Fibroblast of lung (primary cell): ENCODE measurements at places on chromosomes 4 and X.

DNA sequence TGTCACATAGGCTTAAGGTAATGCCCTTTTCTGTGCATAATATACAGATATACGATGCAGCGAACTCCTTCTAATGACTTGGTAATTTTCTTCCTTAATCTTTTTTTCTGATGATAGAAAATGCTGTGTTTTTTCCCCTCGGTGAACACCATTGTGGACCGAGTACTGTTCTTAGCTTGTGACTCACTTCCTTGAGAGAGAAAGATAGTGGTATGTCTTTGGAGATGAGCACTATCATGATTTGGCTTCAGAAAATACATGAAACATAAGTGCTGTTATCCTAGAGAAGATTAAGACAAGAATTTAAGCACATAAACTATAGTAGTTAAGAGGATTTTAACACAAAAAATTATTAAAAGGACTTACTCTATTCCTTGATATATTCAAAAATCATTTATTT is 63.9 kb downstream of the RS1 start:
- no peak for DNase-seq

DNA sequence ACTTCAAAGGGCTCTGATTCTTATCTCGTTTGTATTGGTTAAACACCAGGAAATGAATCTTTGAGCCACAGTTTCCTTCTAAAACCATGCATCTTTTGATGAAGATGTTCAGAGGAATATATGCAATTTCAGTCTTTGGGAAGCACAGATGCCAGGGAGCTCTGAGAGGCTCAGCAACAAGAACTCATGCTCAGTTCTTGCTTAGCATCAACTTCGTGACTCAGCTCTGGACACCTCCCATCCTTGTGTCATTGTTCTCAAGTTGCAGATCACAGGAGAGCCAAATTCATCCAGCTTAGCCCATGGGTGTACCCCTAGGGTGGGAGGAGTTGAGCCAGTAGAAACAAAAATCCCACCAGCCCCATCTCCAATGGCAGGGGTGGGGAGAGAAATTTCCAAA is 219.6 kb upstream of the MAOA start:
- no peak for DNase-seq

DNA sequence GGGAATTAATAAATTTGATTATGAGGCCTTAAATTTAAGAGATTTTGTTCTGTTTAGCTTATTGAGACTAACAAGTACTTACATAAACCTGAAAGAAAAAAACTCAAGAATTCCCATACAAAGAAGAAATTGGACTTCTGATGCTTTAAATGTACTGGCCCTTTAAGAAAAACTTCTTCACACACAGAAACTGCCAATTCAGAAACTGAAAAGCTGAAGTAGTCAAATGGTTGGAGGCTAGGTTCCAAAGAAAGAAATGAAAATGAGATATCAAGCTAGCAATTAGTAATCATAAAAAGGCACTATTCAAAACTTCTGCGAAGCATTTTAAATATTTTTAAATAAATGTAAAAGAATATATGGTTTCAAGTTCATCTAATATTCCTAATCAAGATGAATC is 151.3 kb downstream of the THOC2 start:
- DNase-seq, result no peak

DNA sequence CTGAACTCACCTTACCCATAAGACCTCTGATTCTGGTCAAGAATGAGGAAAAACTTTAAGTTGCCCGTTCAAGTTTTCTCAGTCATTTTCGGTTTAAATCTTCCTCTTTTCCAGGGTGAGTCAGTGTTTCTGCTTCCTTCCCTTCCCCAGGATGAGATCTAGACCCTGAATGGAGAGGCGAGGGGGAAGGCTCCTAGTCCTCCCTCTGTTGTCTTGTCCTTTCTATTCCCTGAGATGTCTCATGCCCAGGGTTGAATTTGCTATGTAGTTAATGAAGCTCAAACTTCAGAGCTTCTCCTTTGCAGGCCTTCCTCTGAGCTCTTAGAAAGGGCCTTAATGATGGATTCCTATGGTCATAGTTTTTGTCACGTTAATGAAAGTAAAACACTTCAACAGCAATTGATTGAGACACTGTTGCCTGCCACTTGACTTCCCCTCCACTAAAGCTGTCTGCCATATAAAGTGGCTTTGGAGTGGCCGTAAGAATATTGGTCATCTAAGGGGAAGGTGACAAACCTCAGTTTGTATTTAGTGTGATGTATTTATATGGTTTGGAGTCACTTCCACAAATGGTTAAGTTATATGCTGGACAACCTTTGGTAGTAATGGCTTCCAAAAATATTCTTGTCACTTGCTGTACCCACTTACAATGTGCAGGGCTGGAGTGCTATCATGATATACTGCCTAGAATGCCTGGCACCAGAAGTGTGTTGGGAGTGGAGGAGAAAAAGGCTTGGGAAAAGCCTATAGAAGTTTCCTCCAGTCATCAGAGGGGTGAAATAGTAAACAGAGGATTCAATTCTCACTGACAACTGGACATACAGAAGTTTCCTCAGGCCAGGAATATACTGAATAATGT is 24.3 kb upstream of the GPRIN3 start:
- no peak for DNase-seq

- DNase-seq, result peak; percentile 58
Observed at GRCh38 chrX:41180194-41180908, 95.1 kb downstream of the USP9X start.

DNA sequence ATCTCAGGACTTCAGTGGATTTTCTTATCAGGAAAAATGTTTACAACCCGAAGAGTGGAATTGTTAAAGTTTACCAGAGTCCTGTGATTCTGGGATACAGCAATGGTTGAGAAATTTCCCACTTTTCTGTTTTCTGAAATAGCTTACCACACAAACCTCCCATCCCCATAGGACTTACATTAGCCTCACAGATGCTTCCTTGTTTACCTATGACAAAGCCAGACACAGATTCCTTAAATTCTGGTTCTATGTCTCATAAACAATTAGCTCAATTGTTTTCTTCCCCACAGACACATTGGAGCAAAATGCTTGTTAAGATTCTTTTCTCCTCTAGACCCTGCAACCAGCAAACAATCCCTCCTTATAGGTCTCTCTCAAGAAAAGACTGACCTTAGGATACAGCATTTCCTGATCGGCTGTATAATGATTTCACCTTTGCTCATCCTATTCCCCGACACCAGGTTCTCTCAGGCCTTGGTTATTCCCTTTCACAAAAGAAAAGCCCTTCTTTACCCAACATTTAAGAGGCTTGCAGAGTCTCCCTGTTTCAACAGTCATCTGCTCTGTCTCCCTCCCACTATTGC is 886.2 kb downstream of the ARAP2 start:
- no peak for DNase-seq

DNA sequence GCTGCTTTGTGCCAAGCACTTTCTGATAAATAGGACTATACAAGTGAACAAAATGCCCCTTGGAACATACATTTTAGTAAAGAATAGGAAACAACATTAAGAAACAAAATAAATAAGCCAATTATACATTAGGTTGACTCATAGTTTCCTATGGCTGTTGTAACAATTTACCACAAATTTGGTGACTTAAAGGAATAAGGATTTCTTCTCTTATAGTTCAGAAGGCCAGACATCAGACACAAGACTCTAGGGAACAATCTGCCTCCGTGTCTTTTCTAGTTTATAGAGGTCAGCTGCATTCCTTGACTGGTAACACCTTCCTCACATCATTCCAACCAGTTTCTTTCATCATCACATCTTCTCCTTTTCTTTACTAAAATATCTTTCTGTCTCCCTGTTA is 235.9 kb upstream of the PCDH18 start:
- no peak for DNase-seq

DNA sequence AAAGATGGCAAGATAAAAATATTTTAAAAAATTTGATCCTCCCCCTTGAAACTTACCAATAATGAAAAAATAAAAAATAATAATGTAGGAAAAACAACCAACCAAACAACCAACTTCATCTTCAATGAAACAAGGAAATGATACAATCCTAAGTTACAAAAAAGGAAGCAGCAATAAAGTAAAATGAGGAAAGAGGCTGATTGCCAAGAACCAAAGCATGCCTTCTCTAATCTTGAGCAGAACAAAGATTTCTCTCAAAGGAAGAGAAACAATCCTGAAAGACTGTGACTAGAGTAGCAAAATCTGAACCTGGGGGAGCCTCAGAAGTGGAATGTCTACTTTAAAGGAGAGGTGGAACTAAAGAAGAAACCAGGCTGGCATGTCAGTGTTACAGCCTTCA is 10.9 kb upstream of the WDFY3 start:
- no peak for DNase-seq

GRCh38 chr4:122816476-122816875 is 10.2 kb upstream of the FGF2 start:
- no peak for DNase-seq

DNA sequence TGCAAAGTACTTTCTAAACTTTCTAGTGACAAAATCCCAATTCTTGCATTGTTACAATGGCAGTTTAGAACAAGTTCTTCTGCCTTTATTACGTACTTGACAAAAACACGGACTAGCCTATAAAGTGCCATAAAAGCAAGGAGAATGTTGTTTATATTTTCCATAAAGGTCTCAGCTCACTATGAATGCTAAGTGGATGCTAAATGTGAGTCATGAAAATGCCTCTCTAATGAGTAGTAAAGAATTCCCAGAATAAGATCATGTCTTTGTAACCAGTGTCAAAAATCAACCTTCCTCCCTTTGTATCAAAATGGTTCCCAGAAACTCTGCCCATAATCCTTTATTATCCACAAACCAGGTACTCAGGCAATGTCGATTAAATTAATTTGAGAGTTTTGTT is 539.8 kb upstream of the SLIT2 start:
- peak; percentile 75 for DNase-seq

- no peak for DNase-seq
Observed at GRCh38 chrX:32370456-32371205, 840.7 kb downstream of the DMD start.

DNA sequence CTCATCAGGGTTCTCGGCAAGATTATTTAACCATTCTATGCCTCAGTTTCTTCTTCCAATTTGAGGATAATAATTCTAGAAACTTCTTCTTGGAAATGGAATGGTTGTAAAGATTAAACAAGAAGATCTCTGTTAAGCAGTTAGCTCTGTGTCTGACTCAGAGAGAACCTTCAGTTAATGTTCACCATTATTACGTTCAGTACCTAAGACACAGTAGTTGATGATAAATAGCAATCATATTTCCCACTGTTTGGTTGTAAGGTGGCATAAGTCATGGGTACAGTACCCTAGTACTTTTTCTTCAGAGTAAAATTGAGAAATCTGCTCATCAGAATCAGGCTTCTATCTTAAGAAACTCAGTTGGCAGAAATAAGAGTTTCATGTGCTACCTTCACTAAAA is 366.5 kb upstream of the BOD1L1 start:
- DNase-seq, result no peak

DNA sequence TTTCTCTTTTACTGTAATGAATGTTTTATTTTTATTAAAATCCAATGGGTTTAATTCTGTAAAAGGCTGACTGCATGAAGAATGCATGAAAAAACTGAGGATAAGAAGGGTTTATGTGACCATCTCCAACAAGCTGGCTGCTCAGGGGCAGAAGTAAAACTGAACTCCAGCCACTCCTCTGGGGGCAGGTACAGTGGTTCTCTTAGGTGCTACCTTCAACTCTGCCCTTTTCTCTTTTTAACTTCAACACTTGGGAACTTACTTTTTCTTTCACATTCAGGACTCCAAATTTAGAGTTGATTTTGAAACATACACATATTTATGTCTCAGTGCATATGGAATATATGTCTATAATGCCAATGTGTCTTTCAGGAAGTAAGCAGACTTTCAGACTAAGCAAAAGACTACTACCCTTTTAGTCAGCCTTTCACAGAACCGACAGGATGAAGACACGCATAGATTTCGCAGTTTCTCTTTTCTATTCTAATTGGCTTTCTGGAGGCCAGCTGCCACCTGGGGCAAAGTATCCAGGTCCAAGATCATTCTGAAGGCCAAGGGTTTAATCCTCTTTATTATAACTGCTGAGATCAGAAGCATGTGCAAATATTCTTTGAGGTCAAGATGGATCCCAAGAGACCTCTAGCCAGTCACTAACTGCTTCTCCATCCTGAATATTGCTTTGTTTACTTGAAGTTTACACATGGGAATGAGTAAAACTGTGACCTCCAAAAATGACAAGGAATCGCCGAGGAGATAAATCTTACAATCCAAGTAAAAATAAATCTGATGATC is 30.7 kb downstream of the HS3ST1 start:
- no peak for DNase-seq

DNA sequence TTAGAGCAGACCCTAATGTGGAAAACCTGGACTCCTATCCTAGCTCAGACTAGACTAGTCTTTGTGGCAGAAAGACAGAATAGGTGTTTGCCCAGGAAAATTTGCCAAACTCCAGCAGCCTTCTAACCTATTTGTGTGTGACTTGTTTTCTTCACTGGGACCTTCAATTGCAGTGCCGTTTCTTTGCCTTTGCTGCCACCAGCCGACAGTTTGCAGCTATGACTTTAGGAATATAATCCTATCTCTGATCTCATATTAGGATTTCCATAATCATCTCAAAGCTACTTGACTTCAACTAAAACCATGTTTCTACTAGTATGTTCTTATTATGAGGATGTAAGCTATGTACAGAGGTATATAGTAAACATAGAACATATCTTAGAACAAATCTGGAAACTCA is 60.2 kb upstream of the PGAM4 start:
- DNase-seq, result peak; percentile 6

GRCh38 chr4:132646186-132646585 is 502.9 kb upstream of the PCDH10 start:
- peak; percentile 2 for DNase-seq

DNA sequence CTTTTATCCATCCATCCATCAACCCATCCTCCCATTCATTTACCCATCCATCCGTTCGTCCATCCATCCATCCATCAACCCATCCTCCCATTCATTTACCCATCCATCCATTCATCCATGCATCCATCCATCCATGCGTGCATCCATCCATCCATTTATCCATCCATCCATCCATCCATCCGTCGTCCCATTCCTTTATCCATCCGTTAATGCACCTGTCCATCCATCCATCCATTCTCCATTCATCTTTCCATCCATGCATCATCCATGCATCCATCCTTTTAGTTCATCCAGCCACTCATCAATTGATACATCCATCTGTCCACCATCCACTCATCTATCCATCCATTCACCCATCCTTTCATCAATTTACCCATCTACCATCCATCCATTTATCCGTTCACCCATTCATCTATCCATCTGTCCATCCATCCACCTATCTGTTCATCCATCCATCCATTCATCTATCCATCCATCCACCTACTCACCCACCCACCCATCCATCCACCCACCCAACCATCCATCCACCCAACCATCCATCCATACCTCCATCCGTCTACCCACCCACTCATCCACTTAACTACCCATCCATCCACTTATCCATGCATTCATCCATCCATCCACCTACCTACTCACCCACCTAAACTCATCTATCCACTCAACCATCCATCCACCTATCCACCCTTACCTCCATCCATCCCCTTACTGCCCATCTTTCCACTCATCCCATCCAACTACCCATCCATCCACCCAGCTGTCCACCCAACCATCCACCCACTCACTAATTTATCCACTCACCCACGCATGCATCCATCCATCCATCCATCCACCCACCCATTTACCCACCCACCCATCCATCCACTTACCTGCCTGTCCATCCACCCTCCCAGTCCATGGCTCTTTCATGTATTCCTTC is 9.6 kb downstream of the CD99 start:
- no peak for DNase-seq
